Hypothalamus (tissue), 51 donors: ENCODE measurements at places on chromosomes 5 and 9.

GRCh38 chr5:387491-388265, 55.3 kb upstream of the EXOC3 start:
- no peak for DNase-seq

- DNase-seq, result no peak
Measured at GRCh38 chr5:111502956-111503355, 9.4 kb downstream of the STARD4 start.

DNA sequence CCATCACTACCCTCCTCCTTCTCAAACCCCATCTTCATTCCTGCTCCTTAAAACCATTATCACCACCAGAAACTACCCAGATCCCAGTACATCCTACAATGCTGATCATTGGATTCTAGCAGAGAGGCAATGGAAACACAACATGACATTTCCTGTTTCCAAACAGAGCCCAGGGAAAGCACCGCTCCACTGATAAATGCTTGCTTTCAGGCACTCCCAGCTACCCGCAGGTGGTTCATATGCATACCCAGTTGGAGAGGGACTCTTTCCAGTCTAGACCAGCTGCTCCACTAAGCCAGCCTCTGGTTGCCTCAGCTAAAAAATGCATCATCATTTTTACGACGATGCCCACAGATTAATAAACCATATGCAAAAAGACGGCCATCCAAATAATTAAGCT, 39.2 kb upstream of the ACO1 start:
- DNase-seq, result no peak

- DNase-seq, result peak; percentile 1
Measured at GRCh38 chr5:79020861-79021561, 35.9 kb upstream of the ARSB start.

GRCh38 chr5:88545338-88545737, 276.7 kb upstream of the TMEM161B start:
- no peak for DNase-seq

DNA sequence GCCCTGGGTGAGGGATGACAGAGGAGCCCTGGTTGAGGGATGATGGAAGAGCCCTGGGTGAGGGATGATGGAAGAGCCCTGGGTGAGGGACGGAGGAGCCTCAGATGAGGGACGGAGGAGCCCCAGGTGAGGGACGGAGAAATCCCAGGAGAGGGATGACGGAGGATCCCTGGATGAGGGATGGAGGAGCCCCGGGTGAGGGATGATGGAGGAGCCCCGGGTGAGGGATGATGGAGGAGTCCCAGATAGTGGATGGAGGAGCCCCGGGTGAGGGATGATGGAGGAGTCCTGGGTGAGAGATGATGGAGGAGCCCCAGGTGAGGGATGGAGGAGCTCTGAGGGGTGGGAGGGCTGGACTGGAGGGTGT, 10.9 kb downstream of the PHF2 start:
- DNase-seq, result no peak

DNA sequence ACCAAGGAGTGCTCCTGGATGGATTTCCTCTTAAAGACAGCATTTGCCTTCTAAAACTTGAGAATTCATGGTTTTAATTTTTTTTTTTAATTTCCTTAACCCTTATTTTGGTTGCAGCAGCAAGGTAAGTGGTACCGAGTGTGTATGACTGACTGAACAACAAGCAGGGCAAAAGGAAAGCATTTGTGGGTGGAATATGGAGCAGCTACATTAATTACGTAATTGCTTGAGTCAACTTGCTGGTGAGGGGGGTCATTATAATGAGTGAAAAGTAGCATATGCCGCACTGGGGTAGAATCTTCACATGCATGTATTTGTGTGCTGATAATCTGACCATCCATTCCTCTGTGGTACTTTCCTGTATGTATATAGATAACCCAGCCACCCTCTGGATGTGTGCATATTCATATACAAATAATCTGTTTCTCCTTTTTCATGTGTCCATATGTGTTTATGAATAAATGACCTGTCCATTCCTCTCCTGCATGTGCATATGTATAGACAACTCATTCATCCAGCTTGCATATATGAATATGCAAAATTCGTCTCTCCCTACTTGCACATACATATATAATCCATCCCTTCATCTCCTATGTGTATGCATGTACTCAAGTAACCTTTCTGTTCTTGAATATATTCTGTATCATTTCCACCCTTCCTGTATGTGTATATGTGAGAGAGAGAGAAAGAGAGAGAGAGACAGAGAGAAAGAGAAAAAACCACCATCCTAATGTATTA, 147.5 kb upstream of the RUSC2 start:
- DNase-seq, result no peak

GRCh38 chr9:82271106-82271561, 282.6 kb downstream of the SPATA31D1 start:
- DNase-seq, result no peak

DNA sequence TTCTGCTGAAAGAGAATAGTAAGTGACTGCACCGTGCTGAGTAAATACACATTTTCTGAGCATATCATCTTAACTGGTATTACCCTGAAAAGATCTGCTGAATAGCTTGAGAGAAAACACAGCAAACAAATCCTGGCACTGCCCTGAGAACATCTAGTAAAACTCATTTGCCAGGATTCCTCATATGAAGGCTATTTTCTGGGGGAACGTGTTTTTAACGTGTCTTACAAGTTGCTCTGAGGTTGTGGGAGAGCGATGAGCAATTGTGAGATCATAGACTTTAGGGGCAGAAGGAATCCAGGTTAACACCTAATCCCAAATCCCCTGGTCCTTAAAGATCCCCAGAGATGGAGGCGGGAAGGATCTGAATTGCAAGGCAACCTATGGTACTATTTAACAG, 331.9 kb upstream of the RFX3 start:
- DNase-seq, result no peak

DNA sequence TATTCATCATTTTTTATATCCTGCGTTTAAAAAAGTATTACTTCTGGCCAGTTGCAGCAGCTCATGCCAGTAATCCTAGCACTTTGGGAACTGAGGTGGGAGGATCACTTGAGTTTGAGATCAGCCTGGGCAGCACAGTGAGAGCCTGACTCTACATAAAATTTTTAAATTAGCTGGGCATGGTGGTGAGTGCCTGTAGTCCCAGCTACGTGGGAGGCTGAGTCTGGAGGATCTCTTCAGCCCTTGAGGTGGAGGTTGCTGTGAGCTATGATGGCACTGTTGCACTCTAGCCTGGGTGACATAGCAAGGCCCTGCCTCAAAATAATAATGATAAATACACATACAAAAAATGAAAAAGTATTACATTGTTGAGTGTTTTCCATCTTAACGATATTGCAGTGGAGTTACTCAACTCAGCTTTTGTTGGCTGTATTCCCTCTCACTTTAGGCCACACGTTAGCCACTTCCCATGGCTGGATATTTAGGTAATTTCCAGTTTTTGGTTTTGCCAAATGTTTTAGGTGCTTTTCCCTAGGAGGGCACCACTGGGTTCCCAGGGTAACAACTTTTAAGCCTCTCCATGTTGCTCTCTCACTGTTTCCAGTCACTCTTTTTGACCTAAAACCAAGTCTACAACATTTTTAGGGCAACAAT, 20.6 kb downstream of the SHB start:
- no peak for DNase-seq

- DNase-seq, result no peak
Measured at GRCh38 chr9:70881333-70881732, 240.1 kb downstream of the TRPM3 start.

DNA sequence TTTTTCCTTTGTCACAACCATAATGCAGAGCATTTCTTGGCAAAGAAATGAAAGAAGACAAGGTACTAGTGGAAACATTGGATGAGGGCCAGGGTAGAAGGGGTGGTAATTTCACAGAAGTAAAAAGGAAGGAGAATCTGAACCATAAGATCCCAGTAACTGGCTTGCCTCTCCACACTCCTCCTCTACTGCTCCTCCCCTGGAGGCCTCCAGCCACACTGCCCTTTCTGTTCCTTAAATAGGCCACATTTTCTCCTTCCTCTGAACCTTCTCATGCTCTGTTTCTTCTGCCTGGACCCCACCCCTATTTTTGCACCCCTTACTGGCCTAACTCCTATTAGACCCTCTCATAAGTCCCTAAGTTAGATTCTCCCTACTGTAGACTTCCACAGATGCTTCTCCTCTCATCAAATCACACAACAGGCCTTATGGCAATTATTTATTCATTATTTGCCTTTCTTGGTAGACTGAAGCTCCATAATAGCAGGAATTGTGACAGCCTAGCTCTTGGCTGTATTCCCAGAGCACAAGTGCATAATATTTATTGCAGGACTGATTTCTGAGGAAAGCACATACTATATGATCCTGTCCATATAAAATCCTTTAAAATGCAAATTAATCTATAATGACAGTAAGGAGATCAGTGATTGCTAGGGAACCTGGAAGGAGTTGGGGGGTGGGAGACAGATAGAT, 31.3 kb upstream of the GRIA1 start:
- no peak for DNase-seq

GRCh38 chr5:35826554-35826953, 30.1 kb upstream of the IL7R start:
- DNase-seq, result no peak

DNA sequence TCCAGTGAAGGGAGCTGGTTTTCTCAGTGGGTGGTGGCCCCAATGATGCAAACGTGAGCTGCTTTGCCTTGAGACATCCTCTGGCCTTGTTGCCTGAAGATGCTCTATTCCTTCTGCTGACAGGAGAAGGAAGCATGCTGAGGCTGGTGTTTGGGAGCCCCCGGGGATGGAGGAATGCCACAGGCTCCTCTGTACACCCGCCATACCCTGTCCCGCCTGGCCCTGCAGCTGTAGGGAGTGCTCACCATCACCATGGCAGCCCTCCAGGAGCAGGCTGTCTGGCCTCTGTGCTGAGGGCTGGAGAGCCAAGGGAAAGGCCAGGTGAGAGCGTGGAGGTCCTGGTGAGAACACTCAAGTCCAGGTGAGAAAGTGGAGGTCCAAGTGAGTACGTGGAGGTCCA, 134.4 kb downstream of the MRPL36 start:
- DNase-seq, result no peak

- no peak for DNase-seq
Measured at GRCh38 chr9:24071716-24072115, 245.7 kb upstream of the ELAVL2 start.

GRCh38 chr5:53820119-53820801, 259.8 kb downstream of the NDUFS4 start:
- no peak for DNase-seq

DNA sequence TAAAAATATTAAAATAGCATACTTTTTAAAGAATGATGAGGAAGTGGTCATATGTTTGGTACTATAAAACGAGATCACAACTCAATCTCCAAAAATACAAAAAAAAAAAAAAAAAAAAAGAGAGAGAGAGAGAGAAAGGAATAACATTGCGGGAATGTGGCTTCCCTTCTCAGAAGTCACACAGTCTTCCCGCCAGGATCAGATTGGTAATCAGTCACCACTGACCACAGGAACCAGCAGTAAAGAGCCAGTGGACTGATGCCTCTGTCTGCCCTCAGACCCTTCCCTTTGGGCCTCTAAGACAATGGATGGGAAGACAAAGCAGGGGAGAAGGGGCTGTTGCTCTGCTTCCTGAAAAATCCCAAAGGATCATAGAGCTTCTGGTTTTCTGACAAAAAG, 104.9 kb downstream of the KLHL3 start:
- no peak for DNase-seq

DNA sequence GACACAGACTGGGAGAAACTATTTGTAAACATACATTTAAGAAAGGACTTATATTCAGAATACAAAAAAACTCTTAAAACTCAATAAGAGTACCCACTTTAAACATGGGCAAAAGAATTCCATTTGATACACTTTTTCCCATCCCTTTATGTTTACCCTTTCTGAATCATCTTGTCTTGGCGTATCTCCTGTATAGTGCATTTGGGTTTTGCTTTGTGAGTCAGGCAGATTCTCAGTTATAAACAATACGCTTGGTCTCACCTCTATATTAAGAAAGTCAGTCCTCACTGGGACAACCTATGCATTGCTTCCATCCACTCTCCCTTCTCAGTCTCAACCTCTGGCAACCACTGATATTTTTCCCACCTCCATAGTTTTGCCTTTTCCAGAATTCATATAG, 27.3 kb upstream of the ADAMTS6 start:
- no peak for DNase-seq

DNA sequence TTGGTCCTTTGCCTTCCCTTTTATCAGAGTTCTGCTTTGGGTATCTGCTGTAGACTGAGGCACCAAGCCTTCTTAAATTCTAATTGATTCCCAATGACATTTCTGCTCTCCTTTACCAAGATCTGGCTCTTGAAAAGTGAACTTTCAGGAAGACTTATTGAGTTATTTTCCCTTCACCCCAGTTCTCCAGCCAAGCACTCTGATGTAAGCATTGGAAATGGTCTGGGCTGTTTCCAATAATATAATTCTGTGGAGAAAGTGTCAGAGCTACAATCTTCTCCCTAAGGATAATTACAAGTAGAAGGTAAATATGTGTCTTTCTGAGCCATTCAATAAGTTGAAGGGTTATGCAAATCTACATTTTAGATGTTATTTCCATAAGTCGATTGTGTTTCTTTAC, 30.8 kb downstream of the BTF3 start:
- DNase-seq, result no peak

- DNase-seq, result peak; percentile 55
Measured at GRCh38 chr9:130846487-130847305, 11.6 kb downstream of the ABL1 start.

- no peak for DNase-seq
Measured at GRCh38 chr5:1131191-1131621, 19.3 kb upstream of the SLC12A7 start.

DNA sequence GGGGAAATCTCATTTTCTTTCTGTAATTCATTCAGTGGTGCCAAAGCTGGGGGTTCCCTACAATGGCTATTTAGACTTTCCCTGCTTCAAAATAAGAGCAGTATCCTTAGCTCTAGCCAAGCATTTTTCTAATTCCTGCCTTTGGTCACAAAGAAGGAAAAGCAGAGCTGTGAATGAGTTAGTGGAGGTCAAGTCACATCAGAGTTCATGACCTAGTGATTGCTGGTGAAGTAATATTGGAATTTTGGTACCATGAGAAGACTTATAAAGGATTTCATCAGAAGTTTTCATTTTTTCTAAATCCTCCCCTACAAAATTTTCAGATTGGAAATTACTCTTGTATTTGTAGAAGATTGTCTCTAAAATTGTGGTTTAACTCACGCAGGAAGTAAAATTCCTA, 28.0 kb downstream of the DNAJC21 start:
- no peak for DNase-seq

GRCh38 chr5:4676934-4677333, 463.2 kb upstream of the ADAMTS16 start:
- DNase-seq, result no peak

GRCh38 chr5:78339617-78340436, 20.6 kb upstream of the SCAMP1 start:
- no peak for DNase-seq

GRCh38 chr5:80884929-80885328, 75.2 kb upstream of the RASGRF2 start:
- no peak for DNase-seq
